Nasal cavity respiratory epithelium epithelial cell of viscerocranial mucosa (primary cell): ENCODE measurements at places on chromosomes 12 and 14. TPM values are rescaled to one million over a fixed set of nuclear protein-coding genes. Genes with fewer than 3 reads are reported as not detected.

The ARMH4 gene
- total RNA-seq = 0.43 and 5.1 TPM in 2 replicates

The GARIN6 gene
- total RNA-seq = not detected in 2 replicates

The PWP1 gene
- 53.0 and 110 TPM in 2 replicates for total RNA-seq

The REP15 gene
- total RNA-seq = 0.34 and 2.3 TPM in 2 replicates

The NRL gene
- total RNA-seq = 1.1 and 1.7 TPM in 2 replicates
